Suppressor macrophage (primary cell): ENCODE measurements at places on chromosomes 5 and 9.

- no peak for DNase-seq
Measured at GRCh38 chr9:132162764-132163456, 1.1 kb downstream of the NTNG2 start.

GRCh38 chr5:109743041-109743531 lies 53.4 kb downstream of the MAN2A1 start:
- DNase-seq, result peak; percentile 59

GRCh38 chr9:112505607-112506006 lies 19.0 kb downstream of the KIAA1958 start:
- no peak for DNase-seq

DNA sequence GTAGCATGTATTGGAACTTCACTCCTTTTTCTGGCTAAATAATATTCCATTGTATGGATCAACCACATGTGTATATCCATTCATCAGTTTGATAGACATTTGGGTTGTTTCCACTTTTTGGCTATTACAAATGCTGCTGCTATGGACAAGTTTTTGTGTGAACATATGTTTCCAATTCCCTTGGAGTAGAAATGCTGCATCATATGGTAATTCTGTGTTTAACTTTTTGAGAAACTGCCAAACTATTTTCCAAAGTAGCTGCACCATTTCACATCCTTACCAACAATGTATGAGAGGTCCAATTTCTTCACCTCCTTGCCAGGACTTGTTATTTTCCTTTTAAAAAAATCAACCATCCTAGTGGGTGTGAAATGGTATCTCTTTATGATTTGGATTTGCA lies 8.4 kb downstream of the FRRS1L start:
- DNase-seq, result no peak

DNA sequence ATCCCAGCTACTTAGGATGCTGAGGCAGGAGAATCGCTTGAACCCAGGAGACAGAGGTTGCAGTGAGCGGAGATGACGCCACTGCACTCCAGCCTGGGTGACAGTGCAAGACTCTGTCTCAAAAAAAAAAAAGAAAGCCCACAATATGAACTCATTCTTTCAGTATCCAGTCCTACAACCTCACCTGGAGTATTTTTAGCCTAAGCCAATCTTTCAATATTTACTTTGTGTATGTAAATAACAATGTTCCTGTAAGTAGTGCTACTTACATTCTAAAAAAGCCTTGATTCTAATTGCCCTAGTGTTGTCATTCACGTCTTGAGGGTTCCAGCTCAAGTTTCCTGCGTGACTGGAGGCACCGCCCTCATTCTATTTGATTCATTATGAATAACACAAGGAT lies 62.0 kb downstream of the BHMT start:
- DNase-seq, result no peak

GRCh38 chr5:126763371-126763770 lies 13.6 kb upstream of the LMNB1 start:
- no peak for DNase-seq
